ENCODE measurements at places on chromosomes 5 and 9. TPM values are rescaled to one million over a fixed set of nuclear protein-coding genes. Genes with fewer than 3 reads are reported as not detected.

GRCh38 chr5:174625591-174626350, 98.6 kb upstream of the MSX2 start:
- no peak for DNase-seq

DNA sequence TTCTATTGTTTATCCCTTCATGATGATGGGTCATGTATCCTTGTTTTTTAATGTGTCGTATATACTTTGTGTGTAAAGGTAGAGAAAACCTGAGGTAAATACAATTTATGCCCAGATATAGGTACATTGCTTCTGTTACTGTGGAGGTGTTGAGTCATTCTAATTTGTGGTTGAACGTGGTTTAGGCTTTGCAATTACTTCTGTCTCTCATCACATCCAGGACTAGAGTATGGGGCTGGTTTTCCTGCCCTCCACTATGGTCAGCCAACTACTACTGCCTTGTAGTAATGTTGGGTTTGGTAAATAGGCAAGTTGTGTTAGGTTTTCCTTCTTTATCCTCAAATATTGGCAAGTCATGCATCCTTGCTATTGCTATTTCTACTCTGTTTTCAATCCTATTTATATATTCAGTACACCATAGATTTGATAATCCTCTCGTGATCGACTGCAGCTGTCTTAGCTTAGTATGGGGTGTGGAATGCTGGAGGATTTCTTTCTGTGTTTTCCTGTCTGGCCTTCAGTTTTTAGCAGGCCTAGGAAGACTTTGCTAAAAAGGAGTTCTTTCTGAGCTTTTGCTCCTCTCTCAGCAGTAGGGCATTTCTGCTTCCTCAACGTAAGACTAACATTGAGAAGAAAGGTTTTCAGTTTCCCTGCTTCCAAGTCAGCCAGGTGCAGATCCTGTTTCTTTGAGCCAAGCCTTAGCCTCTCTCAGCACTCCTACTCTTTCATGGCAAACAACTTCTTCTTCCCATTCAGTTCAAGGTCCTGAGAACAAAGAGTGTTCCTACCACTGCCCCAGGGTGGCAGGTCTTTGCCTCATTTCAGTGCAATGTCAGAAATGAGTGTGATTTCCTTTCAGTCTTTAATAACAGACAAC, 844.4 kb upstream of the CDH18 start:
- no peak for DNase-seq

- no peak for DNase-seq
Observed at GRCh38 chr5:36523926-36524325, 82.5 kb upstream of the SLC1A3 start.

- DNase-seq, result no peak
Observed at GRCh38 chr5:84642795-84643194, 258.1 kb upstream of the EDIL3 start.

DNA sequence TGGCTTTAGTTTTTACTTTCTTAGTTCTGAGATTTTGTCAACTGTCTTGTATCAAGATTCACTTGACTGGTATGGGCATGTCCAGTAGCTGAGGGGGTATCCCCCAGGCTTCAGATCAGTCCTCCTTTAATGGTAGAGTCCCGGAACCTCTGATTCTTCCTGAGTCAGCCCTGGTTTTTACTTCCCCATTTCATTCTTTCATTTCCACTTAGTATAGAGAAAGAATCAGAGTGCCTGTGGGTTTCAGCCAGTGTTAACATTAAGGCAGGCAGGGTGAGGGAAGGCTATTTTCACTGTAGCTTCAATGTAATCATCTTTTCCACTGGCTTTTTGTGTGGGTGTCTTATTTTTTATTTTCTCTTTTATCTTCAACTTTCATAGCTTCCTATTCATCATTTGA, 8.3 kb upstream of the COMMD10 start:
- no peak for DNase-seq

- peak; percentile 42 for DNase-seq
Observed at GRCh38 chr9:33140401-33141360, 26.5 kb downstream of the B4GALT1 start.

- DNase-seq, result no peak
Observed at GRCh38 chr5:6376974-6377520, 1.3 kb downstream of the MED10 start.

DNA sequence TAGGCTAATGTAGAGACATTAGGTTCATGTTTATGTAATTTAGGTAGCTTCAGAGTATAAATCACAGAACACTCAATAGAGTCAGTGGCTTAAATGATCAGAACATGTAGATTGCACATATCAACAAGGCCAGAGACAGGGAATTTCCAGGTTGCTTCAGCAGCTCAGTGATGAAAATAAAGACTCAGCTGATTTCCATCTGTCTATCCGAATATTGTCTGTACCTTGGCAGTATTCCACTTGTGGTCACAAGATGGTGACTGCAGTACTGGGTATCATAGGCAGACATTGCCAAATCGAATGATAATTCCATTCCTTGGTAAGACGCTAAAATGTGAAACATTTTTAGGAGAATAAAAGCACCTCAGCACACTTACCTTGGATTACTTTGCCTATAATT, 702.2 kb downstream of the MAT2B start:
- no peak for DNase-seq

GRCh38 chr9:134641173-134641989, at the start of gene COL5A1:
TSS of gene COL5A1 (plus strand) at chr9:134641803. CDS start at chr9:134642188, 385 bp downstream.
- DNase-seq, result peak; percentile 95

DNA sequence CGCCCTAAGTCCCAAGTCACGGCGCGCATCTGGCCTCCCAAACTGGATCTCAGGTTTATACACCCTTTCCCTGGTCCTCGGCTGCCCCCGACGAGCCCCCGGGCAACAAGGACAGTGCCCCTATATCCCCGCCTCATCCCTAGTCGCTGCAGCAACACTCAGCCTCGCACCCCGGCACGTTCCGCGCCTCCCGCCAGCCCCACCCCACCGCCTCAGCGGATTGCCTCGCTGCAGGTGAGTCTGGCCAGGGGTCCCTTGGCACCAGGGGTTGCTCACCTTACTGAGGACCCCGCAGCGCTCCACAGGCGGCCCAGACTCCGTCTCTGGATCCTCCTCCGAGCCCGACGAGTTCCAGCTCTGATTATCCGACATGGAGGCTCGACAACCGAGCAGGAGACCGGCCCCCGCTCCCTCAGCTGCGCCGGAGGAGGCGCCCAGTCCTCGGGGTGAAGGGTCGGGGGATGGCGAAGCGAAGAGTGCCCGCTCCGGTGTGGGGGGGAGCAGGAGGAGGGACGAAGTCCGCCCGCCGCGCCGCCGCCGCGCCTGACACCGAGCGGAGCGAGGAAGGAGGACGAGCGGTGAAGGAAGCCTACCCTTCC, 494 bp downstream of the CERT1 start:
- peak; percentile 71 for DNase-seq

- no peak for DNase-seq
Observed at GRCh38 chr5:56359809-56360685, 126.9 kb upstream of the ANKRD55 start.

DNA sequence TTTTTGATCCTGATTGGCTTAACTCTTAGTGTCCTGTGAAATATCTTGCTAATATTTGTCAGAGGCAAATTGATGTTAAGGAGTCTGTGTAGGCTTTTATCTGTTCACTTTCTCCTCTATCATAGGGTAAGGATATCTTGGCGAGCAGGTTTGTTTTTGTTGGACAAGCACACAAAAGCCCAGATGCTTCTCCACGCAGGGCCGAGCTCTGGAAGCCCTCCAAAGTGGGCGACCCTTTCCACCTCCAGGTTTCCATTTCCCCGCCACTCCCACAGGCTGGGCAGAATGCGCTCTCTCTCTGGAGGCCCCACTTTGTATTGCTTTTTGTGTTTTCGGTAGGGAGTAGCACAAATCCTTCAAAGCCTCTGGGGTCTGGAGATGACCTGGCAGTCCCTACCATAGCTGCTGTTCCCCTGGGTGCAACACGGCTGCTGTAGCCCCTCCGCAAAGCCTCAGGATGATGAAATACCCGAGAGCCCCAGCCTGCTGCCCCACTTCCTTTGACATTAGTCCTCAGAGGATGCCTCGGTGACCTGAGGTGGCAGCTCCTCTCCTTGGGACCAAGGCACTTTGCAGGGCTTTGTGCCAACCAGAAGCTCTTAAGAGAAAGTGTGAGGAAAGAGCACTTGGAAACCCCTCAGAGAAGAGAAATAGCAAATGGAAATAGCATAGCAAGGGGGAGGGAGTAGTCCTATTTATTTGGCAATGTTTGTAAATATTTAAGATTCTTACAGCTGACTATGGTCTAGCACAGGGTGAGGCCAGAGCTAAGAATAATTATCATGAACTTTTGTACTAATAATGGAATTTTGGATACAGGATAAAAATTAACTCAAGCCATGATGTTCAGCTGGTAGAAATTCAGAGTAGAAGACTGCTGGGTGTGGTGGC, 122.8 kb downstream of the ARHGEF28 start:
- DNase-seq, result peak; percentile 87

DNA sequence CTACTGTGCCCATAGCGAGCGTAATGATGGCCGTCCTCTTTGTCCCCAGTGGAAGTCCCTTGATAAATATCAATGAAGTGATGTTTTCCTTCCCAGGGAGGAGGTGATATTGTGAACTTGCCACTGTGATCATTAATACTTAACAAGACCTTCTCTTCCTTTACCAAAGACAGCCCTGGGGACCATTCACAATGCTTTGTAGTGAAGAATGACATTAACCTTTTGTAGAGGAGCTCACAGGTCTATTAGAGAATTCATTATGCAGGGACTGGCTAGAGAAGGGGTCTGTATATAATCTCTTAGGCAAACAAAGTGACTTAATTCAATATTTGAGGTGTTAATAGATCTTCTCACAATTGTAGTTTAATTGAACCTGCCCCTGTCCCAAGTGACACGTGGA, 452.9 kb upstream of the DMAC1 start:
- DNase-seq, result no peak

DNA sequence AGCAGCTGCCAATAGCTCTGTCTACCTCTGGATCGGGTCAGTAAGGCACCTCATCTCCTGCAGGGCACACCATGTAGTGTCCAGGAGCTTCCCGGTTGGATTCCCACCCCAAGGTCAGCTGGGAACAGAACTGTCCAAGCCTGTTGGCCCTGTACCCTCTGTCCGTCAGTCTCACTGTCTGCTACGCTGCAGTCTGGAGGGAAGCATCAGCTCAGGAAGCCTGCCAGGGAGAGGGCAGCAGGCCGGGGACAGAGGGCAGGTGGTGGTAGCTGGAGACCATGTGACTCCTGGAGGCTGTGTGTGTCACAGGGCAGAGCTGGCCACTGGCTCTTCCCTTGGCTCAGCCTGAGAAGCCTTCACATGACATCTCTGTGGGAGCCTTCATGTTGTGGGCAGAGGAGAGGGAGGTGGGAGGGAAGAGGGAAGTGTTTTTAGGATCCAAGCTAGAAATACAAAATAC, 134.5 kb downstream of the SEC61B start:
- DNase-seq, result peak; percentile 70

GRCh38 chr9:26375448-26375847, 517.2 kb downstream of the CAAP1 start:
- no peak for DNase-seq

GRCh38 chr5:131926168-131926567, 19.3 kb downstream of the MEIKIN start:
- no peak for DNase-seq

GRCh38 chr5:80714570-80715298, 60.0 kb upstream of the DHFR start:
- no peak for DNase-seq

GRCh38 chr5:157219491-157220271, 39.0 kb downstream of the ITK start:
- DNase-seq, result no peak

GRCh38 chr5:59562756-59563389, 330.7 kb downstream of the PDE4D start:
- DNase-seq, result no peak

GRCh38 chr5:122999947-123000563, 36.5 kb downstream of the PPIC start:
- DNase-seq, result peak; percentile 57

DNA sequence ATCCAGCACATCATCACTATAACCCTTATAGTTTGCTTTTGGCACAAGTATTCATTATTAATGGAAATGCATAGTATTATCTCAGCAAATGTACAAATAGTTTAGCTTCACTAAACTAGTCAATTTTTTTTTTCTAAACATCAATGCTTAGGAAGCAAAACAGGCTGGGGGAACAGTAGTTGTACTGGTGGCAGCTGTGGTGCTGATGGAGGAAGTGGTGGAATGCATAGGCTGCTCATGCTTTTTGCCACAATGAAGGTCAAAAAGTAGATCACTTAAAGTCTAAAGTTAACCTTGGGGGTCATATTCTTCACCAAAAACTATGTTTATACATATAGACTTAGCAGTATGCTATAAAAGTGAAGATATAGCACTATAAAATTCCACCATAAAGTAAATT, 36.3 kb upstream of the CDKN2B start:
- no peak for DNase-seq

- no peak for DNase-seq
Observed at GRCh38 chr9:28234133-28234893, 661.0 kb upstream of the C9orf72 start.

DNA sequence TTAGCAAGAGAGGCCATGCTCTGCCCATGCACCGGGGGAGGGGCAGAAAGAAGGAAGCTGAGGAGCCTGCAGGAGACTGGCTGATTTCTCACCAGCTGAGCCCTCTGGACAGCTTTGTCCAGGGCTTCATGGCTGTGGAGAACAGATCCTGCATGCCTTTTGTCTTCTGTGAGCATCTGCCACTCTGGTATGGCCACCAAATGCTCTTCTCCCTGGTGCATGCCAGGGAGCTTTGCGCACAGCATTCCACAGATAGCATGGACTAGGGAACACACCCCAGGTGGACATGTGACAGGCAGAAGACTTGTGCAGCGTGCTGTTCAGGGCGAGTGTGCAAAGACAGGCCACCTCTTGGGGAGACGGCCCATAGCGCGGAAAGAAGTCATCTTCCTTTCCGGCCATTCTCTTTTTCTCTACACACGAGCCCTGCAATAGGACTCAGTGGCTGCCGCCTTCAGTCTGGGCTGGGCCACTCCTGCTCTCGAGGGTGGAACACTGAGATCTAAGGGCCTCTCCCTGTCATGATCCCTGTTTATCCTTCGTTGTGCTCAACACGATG, 56.7 kb downstream of the GADD45G start:
- peak; percentile 59 for DNase-seq

The PCA3 gene
- total RNA-seq, result 0.18 TPM

The ZFAND5 gene
- total RNA-seq, result 222 TPM

The HTR1A gene
- not detected for total RNA-seq

The LIX1 gene
- total RNA-seq, result not detected

The MAMDC2 gene
- 18.5 TPM for total RNA-seq

The PCDHGC4 gene
- 4.5 TPM for total RNA-seq

The FOXD4L5 gene
- 0.27 TPM for total RNA-seq

The PCDHB13 gene
- total RNA-seq, result 4.9 TPM

The C1QTNF3 gene
- 11.7 TPM for total RNA-seq

The SUSD3 gene
- total RNA-seq, result 6.6 TPM

The SHOC1 gene
- total RNA-seq, result not detected

The BTF3 gene
- total RNA-seq, result 508 TPM

All from sciatic nerve (tissue), 2 donors.